ENCODE measurements at places on chromosomes 2 and 18.
A peak's percentile ranks its signal among the peaks of the same experiment; 100 is the strongest.

DNA sequence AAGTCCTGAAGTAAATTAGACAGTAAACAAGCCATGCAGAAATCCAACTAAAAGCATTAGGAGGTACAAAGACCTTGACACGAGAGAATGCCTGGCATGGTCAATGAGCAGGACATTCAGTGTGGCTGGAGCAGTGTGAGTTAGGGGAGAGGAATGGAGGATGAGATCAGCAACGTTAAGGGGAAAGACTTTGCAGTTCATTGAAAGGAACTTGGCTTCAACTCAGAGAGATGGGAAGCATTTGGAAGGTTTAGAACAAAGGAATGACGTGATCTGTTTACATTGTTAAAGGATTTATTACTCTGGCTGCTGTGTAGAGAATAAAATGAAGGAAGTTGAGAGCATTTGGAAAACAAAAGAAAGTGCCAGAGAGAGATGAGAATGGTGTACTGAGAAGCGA is 621.3 kb downstream of the XIRP2 start:
- DNase-seq: no peak

GRCh38 chr2:69829256-69830044 is at the start of gene GMCL1:
Gene GMCL1 (plus strand): TSS chr2:69829660. CDS start chr2:69829893, 233 bp downstream.
- peak; percentile 98 for DNase-seq

DNA sequence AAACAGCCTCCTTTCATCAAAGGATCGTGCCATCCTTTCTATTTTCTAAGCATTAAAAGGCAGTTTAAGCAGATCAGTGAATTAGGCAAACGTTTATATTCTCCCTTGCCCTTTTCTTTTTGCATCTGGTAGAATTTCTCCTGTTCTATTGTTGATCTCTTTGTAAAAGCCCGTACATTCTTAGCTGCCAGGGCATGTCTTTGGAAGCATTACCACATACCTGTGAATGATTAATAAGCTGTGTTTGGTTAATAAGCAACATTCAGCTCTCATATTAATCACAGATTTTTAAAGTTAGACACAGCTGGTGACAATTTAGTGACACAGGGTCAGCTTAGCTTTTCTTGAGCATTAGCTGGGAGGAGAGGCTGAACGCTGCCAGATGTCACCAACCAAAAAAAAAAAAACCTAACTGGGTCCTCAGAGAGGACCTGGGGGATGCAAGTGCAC is 33.8 kb upstream of the CYP1B1 start:
- DNase-seq: no peak

GRCh38 chr2:239910851-239911640 is 114.1 kb downstream of the NDUFA10 start:
- DNase-seq: peak; percentile 98

DNA sequence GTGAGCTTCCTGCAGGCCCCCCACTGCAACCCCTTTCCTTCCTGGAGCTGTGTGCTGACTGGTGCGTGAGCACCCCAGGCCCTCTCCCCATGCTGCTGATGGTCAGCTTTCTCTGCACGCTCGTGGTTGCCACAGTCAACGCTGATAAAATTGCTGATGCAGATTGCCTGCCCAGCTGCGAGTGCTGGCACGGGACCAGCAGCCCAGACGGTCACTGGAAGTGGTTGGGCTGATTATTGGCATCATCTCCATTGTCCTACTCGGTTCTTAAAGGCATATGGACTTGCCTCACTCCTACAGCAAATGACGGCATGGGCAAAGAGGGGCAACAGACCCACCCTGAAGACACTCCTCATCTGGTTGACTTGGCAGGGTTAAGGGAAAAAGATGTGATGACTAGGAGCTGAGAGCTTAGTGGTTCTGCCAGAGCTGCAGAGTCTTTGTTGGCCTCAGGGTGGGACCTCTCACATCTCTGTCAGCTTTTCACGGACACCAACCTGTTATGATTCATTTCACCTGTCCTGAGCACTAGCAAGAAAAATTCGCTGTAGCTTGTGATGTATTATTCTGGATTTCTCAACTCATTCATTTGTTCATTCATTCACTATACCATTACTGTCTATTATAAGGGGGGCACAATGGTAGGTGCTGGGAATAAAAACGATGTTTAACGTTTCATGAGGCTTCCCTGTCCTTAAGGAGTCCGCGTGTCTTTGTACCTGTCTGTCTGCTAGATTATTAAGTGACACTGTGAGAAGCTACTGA is 38.4 kb downstream of the PAX8 start:
- peak; percentile 72 for DNase-seq

GRCh38 chr2:46241344-46241743 is 55.9 kb upstream of the EPAS1 start:
- DNase-seq: peak; percentile 27

DNA sequence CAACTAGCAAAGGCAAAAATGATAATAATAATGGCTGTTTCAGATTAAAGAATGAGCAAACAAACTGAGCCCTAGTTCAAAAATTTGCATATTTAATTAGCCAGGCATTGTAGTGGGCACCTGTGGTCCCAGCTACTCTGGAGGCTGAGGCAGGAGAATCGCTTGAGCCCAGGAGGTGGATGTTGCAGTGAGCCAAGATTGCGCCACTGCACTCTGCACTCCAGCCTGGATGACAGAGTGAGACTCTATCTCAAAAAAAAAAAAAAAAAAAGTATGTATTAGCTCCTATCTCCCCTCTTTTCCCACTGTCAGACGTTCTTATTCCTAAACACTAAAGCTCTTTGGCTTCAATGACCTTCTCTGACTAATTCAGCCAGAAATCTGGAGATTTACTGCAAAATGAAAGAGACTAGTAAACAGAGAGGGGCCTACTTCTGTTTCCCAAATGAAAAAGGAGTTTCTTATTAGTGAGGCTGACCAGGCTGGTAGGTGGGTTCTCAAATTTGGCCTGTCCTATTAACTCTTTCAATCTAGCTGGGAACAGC is 3.9 kb upstream of the SRBD1 start:
- DNase-seq: no peak

- no peak for DNase-seq
These were observed 118.7 kb upstream of the KCTD1 start for GRCh38 chr18:26667046-26667445.

- DNase-seq: no peak
These were observed 200.8 kb downstream of the SLC8A1 start for GRCh38 chr2:40251137-40251536.

DNA sequence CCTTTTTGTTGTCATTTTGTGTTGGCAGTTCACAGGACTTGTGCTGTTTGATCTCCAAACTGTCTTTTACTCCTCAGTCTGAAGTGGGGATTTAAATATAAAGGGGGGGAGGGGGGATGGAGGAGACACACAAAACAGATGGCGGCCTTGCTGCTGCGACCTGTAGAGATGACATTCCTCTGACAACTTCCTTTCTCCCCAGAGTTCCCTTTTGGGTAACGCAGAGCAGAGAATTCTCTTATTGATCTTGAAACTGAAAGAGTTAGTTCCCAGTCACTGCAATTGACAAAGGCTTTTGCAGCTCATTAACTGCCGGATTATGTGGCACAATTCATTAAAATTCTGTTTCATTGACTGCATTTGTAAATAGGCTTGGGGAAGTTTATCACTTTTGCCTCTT is 279.3 kb downstream of the TSN start:
- DNase-seq: no peak

DNA sequence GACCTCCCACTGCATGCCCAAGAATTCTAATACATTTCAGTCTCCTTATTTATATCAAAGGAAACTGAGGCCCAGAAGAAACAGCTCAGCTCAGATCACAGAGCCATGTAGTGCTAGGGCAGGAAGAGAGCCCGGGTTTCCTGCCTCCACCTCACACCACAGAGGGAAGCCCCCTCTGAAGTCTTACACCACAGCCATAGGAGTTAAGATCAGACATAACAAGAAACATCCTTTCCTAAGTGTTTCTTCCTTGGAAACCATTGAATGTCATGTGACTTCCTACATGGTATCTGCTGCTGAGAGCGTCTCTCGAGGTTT is 102.1 kb downstream of the MTCL1 start:
- DNase-seq: no peak

DNA sequence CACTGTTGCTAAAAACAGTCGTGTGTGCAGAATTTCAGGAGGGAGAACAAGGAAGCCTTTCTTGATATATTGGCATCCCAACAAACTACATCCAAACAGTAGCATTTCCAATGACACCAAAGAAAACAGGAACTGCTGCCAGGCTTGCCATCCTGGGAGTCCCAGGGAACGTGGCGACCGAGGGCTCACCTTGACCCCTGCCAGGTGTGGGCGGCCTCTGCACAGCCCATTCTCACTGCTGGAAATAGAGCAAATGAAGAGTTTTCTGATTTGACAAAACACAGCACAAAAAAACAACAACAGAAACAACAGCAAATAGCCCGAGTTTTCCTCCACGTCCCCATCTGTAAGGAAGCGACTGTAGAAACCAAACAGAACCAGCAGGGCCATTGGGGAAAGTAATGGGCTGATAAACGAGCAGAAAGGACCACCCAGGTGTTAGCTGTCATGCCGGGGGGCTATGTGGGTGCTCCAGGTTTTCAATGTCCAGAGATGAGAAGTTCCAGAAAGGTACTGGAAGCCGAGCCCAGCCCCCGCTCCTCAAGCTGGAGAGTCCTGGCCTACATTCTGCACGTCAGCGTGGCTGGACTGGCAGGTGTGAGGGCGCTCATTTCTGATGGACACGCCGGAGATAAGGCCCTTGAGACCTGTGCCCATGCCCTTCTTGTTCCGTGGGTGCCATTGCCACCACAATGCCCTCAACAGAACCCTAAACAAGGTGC is 80.8 kb downstream of the TWIST2 start:
- DNase-seq: no peak

DNA sequence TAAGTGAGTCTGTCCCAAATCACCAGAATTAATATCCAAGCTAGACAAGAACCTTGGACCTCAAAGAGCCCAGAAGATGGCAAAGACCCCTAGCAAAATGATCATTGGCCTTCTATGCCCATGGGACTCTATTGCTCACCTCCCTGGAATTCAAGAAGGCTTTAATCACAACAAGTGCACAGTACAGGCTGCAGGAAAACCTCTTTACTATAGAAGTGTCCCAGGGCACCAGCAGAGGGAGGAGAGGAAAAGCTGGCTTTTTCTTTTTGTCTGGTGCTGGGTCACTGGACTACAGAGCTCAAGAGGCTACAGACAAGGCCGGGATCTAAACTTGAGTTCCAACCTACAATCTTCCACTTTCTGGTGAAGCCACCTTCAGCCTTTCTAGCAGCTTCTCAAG is 88.3 kb upstream of the PPP1CB start:
- no peak for DNase-seq

DNA sequence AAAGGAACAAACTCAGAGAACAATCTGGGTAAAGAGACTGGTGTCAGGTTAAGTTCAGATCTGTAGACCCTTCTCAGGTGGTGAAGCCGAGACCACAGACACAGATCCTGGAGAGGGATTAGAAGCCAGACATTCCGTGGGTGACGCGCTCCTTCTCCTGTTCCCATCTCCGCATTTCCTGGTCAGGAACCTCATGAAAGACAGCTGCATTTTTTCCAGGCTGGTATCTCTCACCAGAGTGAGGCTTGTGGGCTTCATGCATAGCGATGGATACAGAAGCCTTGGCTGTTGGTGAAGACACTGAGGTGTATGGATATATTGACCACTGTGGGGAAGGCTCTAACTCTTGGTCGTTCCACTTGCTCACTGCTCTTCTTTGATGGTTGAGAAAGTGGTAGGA is 152.6 kb downstream of the FAM210A start:
- DNase-seq: no peak

DNA sequence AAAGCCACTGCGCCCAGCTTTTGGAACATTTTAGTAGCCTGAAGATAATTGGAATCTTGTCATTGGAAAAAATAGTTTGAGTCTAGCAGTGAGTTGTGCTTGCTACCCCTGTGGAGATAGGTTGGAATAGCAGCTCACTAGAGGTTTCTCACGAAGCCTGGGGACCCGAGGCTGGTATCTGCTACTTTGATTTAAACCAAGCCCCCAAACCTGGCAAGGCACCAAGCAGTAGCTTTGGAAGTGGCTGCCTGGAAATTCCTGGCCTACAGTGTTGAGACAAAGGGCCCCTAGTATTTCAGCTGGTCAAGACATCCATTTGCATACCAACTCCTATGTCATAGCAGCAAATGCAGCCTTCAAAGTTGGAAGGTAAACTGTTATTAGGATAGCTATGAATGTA is 42.1 kb downstream of the NOP58 start:
- DNase-seq: peak; percentile 19

DNA sequence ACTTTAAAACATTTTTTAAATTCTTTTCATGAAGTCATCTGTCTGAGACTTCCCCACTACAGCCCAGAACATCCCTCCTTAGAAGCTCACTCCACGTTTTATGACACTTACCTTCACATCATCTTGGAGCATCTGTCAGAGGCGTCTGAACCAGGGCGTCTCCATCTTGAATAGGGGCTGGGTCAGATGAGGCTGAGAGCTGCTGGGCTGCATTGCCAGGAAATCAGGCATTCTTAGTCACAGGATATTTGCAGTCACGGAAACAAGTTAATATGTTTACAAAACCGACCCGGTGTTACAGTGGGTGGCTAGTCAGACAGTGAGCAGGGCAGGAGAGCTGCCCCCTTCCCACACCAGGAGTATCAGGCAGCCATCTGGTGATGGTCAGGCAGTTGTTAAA is 456.5 kb downstream of the FBXO15 start:
- DNase-seq: no peak

GRCh38 chr2:190802626-190803209 is 77.9 kb upstream of the GLS start:
- peak; percentile 32 for DNase-seq

DNA sequence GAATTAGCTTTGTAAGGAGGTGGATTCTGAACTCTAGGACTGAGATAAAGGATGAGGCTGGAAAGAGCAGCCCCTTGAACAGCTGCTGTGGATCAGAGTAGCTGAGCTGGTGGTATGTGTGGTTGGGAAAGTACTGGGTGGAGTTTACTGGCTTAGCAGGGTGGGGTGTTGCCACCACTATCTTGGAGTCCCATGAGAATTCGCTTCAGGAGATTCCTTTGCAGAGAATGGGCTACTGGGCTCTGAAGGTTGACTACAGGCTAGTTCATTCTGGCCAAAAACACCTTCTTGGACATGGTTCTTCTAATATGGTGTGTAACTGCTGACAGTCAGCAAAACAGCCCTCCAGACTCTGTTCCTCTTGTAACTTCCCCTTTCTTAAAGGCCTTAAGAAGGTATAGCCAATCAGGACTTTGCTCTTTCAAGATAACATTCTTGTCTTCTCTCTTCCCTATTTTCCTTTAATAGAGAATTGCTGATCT is 52.7 kb downstream of the TET3 start:
- peak; percentile 92 for DNase-seq

- DNase-seq: no peak
These were observed 60.5 kb downstream of the RIT2 start for GRCh38 chr18:43054815-43055519.

DNA sequence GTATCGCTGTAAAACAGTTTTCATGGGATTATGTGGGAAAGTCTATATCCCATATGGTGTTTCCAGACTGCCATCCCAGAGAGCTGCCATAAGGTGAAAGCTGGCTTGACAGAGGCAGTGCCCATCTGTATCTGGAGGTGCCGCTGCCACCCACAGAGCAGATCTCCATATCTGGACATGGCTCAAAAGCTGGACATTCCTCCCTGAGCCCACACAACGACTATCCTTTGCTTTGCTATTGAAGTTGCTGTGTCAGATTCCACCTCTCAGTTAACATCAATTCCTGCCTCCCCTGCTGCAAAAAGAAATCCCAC is 55.2 kb downstream of the RND3 start:
- no peak for DNase-seq

Measured in NB4 (cell line).